Cardiac muscle cell (in vitro differentiated cells and primary cell): ENCODE measurements at places on chromosomes 11 and 22. TPM values are rescaled to one million over a fixed set of nuclear protein-coding genes. Genes with fewer than 3 reads are reported as not detected.

- no peaks in the 10 kb centered on the region for H3K36me3 ChIP-seq
- H3K4me3 ChIP-seq, result no peak overlapping the region
- H3K4me1 ChIP-seq, result no peaks in the 10 kb centered on the region
- H3K27me3 ChIP-seq, result no peaks in the 10 kb centered on the region
- DNase-seq, result peak; percentile 11
- no peak overlapping the region for H3K27ac ChIP-seq
These were observed 266.4 kb upstream of the NCAM1 start for GRCh38 chr11:112694813-112695212.

- no peaks in the 10 kb centered on the region for H3K36me3 ChIP-seq
- H3K27ac ChIP-seq, result no peak overlapping the region
- no peak for DNase-seq
- H3K27me3 ChIP-seq, result no peaks in the 10 kb centered on the region
These were observed 69.3 kb upstream of the OPCML start for GRCh38 chr11:133601641-133602040.

- H3K4me1 ChIP-seq, result no peaks in the 10 kb centered on the region
- no peak overlapping the region for H3K4me3 ChIP-seq
- no peak overlapping the region for H3K27ac ChIP-seq
- DNase-seq, result no peak
- H3K36me3 ChIP-seq, result no peaks in the 10 kb centered on the region
These were observed 61.8 kb downstream of the FBLN1 start for GRCh38 chr22:45564349-45565030.

Gene ASPHD2
- 1.8 and 3.0 TPM in 2 replicates for total RNA-seq

Gene MRGPRE
- total RNA-seq, result not detected in 2 replicates

Gene TRPT1
- total RNA-seq, result 117 and 131 TPM in 2 replicates

Gene OR52J3
- not detected in 2 replicates for total RNA-seq

Gene BRSK2
- total RNA-seq, result 0.69 and 3.0 TPM in 2 replicates

Gene NELL1
- 2.1 and 7.4 TPM in 2 replicates for total RNA-seq

Gene PATE4
- not detected in 2 replicates for total RNA-seq
